ENCODE measurements at places on chromosomes 12 and 14.

DNA sequence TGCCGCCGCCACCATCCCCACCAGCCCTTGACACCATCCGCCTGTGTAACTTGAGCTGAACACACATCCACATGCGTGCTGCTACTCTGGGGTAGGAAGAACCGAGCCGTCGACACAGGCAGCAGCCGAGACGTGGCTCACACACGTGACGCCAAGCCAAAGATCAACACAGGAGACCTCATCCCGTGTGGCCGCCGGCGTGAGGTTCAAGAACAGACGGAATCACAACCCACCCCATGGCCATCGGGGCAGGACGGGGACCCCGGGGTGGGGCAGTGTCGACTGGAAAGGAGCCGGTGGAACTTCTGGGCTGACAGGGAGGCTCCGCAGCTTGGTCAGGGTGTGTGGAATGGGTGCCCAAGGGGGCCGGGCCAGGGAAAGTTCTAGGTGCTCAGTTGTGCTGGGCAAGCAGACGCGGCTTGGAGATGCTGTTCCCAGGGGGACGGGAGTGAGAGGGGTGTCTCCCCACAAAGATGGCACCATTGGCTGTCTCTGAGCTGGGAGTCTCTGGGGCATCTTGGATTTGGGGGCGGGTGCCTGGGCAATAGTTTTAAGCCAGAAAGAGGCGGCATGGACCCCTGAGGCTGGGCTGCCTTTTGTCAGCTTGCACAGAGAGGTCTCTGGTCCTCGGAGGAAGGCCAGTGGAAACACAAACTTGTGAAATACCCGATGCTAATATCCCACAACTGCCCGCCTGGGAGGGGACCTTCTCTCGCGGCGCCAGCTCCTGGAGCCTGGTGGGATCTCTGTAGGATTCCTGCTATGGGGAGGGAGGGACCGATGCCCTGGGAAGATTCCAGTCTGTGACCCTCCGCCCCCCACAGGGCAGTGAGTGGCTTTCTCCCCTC is 41.8 kb downstream of the GALNT9 start:
- no peak for DNase-seq

- DNase-seq = no peak
Observed at GRCh38 chr14:24839617-24840203, 205.7 kb upstream of the GZMB start.

- no peak for DNase-seq
Observed at GRCh38 chr12:64086946-64087345, 135.2 kb downstream of the KICS2 start.

DNA sequence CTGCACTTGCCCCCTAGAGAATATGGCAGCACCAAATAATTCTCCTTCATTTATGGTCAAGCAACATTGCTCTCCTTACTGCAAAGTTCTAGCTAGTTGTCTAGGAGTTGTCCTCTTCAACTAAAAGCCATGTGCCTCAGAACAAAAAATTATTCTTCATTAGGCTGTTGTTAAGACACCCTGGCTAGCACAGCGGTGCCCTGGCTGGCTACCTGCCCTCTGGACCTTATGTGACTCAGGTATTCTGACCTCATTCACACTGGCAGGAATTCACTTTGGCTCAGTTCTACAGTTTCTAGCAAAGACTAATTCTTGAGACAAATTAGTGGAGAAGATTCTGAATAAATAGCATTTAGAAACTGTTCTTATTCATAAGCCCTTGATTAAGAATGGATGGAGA is 224.4 kb upstream of the KRR1 start:
- no peak for DNase-seq

- no peak for DNase-seq
Observed at GRCh38 chr14:63472986-63473788, 70.0 kb downstream of the PPP2R5E start.

DNA sequence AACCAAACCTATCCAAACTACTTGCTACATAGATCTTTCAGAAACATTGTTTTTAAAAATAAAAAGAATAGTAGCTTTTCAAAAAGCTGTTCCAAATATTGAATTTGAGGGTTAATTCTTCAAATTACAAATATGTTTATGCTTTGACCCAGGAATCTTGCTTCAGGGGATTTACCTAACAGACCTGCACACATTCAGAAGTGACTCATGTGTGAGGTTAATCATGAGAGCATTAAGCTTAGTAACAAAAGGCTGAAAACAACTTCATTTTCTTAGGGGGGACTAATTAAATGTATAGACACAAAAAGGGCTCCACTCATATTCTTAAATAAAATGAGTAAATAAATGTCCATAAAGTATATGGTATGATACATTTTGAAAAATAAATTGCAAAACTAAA is 672.4 kb upstream of the FLRT2 start:
- no peak for DNase-seq

DNA sequence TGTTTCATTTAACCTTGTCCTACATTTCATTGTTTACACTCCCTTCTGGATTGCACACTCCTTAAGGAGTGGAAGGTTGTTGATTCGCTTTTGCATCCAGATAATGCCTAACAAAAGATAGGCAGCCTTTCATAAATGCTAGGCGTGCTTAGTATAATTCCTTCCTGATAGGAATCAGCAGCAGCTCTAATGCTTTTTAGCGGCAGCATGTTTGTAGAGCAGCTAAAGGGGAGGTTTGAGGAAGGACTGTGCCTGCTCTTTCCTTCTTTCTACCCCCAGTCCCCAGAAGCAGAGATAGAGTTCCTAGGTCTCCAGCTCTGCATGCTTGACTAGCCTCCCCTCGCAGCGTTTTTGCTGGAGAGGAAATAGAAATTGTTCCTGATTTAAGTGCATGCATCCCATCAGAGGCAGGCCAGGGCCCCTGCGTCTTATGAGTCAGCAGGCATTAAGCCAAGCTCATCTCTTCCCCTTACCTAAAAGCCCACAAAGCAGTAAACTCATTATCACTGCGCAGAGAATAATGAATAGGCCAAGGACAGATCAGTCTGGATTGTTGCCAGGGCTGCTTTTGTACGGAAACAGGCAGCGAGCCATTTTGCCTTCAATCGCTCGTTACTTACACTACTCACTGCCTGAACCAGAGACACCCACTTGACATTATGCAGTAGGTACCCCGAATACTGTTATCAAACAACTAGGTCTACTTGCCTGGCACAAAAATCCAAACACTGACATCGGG is 14.0 kb upstream of the TBPL2 start:
- no peak for DNase-seq

- DNase-seq = no peak
Observed at GRCh38 chr14:96267336-96267735, 11.3 kb downstream of the BDKRB1 start.

GRCh38 chr14:104744484-104744883 is 8.5 kb upstream of the SIVA1 start:
- no peak for DNase-seq

GRCh38 chr12:4540638-4541037 is 1.9 kb downstream of the RAD51AP1 start:
- no peak for DNase-seq

- DNase-seq = no peak
Observed at GRCh38 chr12:27424631-27425230, 21.8 kb upstream of the SMCO2 start.

- no peak for DNase-seq
Observed at GRCh38 chr12:52390739-52391617, 5.5 kb upstream of the KRT84 start.

DNA sequence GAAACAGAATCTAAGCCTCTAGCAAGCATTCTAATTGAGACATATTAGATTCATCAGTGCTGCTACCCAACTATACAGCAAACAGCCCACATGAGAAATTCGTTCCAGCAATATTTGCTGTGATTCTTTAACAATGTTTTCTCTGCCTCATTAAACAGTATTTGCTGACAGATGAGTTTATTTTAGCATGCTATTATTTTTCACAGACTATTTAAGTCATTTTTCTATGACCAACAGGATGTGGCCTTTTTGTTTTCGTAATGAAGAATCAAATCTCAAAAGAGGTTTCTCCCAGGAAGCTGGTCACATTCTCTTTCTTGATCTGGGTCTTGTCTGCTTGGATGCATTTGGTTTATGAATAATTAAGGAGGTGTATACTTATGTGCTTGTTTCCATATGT is 23.2 kb upstream of the SERPINA12 start:
- no peak for DNase-seq

DNA sequence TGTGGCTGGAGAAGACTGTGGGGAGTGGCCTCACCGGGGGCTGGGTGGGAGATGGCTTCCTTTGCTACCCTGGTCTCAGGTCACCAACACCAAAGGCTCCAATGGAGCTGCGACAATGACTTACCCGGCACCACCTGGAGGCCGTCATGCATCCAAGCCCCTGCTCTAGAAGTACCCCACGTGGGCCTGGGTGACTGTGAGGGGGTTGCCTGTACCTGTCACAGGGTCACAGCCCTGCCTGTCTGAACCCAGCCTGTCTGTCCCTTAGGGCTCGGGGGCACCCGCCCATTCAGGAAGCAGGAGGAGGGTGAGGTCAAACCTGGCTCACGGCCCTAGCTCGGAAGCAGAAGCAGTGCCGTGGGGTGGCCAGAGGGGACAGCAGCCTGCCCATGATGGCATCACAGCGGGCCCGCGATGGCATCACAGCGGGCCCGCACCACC is 18.9 kb downstream of the ABCB9 start:
- no peak for DNase-seq

- DNase-seq = no peak
Observed at GRCh38 chr12:123983822-123984485, 10.9 kb downstream of the ZNF664 start.

- no peak for DNase-seq
Observed at GRCh38 chr12:85281636-85282312, 1.8 kb downstream of the ALX1 start.

DNA sequence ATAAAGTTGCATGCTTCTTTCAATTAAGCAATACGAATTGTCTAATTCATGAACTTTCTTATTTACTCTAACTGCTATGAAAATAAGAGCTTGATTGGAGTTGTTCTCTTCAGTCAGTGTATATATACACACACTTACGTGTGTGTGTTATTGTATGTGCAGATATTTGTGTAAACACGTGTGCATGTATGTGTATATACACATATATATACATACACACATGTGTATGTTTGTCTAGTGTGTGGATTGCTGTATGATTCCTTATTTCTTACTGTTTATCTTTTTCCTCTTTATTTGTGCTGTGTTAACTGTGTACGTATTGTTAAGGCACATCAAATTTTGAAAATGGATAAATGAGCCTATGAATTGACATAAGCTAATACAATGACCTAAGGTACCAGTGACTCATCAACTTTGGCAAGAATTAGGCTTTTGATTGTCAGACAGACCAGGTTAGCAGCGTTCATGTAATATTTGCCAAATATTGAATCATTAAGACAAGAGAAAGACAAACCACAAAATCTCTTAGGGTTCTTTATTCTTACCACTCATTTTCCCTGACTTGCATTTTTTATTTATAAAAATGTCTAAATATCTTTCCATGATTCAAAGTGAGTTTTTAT is 423.9 kb downstream of the SOX5 start:
- DNase-seq = no peak

DNA sequence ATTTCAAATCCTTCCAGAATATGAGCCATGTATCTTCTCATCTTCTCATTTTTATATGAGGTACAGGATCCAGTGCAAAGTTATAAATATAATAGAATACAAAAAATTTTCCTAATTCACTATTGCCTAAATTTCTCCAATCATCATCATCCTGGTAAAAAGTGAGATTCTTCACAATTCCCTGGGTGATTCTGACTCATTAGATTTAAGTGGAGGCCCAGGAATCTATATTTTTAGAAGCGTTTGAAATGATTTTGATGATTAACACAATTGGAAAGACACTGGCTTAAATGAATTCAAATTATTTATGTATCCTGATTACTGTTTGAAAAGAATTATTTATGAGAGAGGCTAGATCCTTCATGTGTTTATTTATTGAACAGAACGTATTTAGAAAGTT is 380.3 kb upstream of the PDE3A start:
- DNase-seq = no peak

Measured in stimulated activated CD4-positive, alpha-beta T cell treated with anti-CD3 and anti-CD28 coated beads, Interleukin-15, amount 100 ng/mL, for 1 hour (primary cell).